Activated CD4-positive, alpha-beta memory T cell treated with anti-CD3 and anti-CD28 coated beads for 36 hours (primary cell): ENCODE measurements at places on chromosomes 3 and 15. TPM values are rescaled to one million over a fixed set of nuclear protein-coding genes. Genes with fewer than 3 reads are reported as not detected.

GRCh38 chr3:82033186-82033585 lies 271.7 kb upstream of the GBE1 start:
- no peaks in the 10 kb centered on the region for H3K4me1 ChIP-seq
- no peak for DNase-seq
- no peaks in the 10 kb centered on the region for H3K27me3 ChIP-seq
- H3K27ac ChIP-seq = no peak overlapping the region
- no peak overlapping the region for H3K4me3 ChIP-seq

- no peaks in the 10 kb centered on the region for H3K27me3 ChIP-seq
- no peaks in the 10 kb centered on the region for H3K4me1 ChIP-seq
- no peaks in the 10 kb centered on the region for H3K36me3 ChIP-seq
- H3K4me3 ChIP-seq = no peak overlapping the region
Measured at GRCh38 chr3:23172059-23172458, 31.1 kb upstream of the UBE2E2 start.

DNA sequence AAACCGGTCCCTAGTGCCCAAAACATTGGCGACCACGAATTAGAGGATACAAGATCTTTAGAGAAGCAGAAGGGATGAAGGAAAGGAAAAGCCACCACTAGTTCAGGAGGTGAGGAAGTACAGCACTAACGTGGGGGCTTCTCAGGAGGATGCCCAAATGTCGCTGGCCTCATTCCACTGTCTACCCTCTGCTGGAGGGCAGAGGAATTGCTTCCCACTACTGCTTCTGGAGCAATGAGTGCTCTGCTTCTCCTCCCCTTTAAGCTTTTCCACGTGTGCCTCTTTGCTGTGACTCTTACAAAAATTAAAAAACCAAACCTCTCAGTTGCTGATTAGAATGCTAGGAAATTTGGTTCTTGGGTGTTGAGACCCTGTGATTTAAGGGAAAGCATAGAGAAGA lies 281.3 kb downstream of the CLSTN2 start:
- DNase-seq = no peak
- no peak overlapping the region for H3K27ac ChIP-seq

DNA sequence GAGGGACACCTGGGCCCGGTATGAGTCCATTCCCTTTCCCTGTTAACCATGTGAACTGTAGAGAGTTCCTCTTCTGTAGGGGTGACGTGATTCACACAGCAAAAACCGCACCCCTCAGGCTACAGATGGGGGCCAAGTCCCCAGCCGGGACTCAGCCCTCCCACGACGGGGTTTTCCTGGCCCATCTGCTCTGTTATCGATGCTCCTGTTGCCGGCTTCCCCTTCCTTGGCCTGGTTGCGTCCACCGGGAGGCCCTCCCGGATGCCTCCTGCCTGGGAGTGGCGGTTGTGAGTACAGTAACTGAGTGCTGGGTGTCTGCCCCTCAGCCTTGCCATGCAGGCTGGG lies 817 bp upstream of the PLXNA1 start:
- H3K4me1 ChIP-seq = peaks cover 14% of the 10 kb centered on the region
- DNase-seq = peak; percentile 76
- H3K27ac ChIP-seq = peak overlapping the region; percentile 88
- H3K36me3 ChIP-seq = no peaks in the 10 kb centered on the region
- H3K4me3 ChIP-seq = peak overlapping the region; percentile 79
- peaks cover 7% of the 10 kb centered on the region for H3K27me3 ChIP-seq

- no peaks in the 10 kb centered on the region for H3K27me3 ChIP-seq
- H3K27ac ChIP-seq = no peak overlapping the region
- DNase-seq = no peak
- peaks cover 14% of the 10 kb centered on the region for H3K4me1 ChIP-seq
Measured at GRCh38 chr3:43036621-43037423, 57.7 kb downstream of the GASK1A start.

DNA sequence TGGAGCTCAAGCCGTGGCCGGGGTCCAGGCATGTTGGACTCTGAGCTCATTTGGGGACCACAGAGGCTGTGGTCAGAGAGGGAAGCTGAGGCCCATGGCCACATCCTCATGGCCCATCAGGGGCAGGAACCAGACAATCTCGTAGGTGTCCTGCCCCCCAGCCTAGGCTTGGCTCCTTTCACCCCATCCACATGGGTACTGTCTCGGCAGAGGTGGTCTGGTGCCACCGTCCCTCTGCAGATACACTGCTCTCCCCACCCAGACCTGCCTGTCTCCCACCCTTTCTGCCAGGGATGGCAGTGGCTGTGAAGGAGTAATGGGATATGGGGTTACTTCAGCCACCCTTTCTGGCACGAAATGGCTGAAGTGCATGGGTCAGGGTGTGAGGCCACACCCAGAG lies 7.9 kb downstream of the PRSS50 start:
- H3K27ac ChIP-seq = no peak overlapping the region
- no peaks in the 10 kb centered on the region for H3K27me3 ChIP-seq
- H3K36me3 ChIP-seq = no peaks in the 10 kb centered on the region
- no peak for DNase-seq
- no peak overlapping the region for H3K4me3 ChIP-seq
- no peaks in the 10 kb centered on the region for H3K4me1 ChIP-seq

DNA sequence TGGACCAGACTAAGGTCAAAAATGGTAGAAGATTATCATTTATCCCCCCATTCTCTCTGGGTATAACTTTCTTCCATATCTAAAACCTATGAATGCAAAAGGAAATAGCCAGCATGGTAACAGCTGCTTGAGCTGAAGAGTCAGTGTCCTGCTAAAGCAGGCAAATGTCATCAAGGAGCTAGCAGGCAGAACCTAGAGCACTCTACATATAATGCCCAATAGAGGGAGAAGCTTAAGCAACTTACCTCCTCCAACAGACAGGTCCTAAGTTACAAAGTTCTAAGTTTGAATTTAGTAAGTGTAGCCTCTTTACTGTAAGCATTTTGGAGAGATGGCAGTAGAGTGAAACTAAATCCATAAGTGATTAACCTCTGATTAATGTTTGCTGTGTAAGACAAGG lies 7.7 kb downstream of the RAF1 start:
- no peak overlapping the region for H3K4me3 ChIP-seq
- peak overlapping the region; percentile 13 for H3K27ac ChIP-seq
- no peaks in the 10 kb centered on the region for H3K27me3 ChIP-seq
- no peak for DNase-seq
- peaks cover 58% of the 10 kb centered on the region for H3K4me1 ChIP-seq

GRCh38 chr3:125051715-125052581 lies 3.8 kb downstream of the HEG1 start:
- DNase-seq = peak; percentile 80
- no peaks in the 10 kb centered on the region for H3K36me3 ChIP-seq

- no peak for DNase-seq
- H3K4me1 ChIP-seq = no peaks in the 10 kb centered on the region
- H3K4me3 ChIP-seq = no peak overlapping the region
Measured at GRCh38 chr15:71562251-71562650, 248.1 kb upstream of the NR2E3 start.

GRCh38 chr3:18423401-18424212 lies 1.5 kb downstream of the SATB1 start:
- peaks cover 86% of the 10 kb centered on the region for H3K36me3 ChIP-seq
- peak; percentile 61 for DNase-seq
- H3K27me3 ChIP-seq = no peaks in the 10 kb centered on the region
- peak overlapping the region; percentile 84 for H3K27ac ChIP-seq
- peaks cover 76% of the 10 kb centered on the region for H3K4me1 ChIP-seq

DNA sequence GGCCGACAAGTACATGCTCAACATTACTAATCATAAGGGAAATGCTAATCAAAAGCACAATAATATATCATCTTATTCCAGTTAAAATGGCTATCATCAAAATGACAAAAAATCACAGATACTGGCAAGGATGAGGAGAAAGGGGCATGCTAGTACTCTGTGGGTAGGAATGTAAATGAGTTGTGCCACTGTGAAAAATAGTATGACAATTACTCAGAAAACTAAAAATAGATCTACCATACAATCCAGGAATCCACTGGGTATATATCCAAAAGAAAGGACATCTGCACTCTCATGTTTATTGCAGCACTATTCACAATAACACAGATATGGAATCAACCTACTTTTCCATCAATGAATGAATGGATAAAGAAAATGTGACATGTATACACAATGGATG lies 1256.5 kb downstream of the SI start:
- no peak for DNase-seq
- no peaks in the 10 kb centered on the region for H3K4me1 ChIP-seq
- no peaks in the 10 kb centered on the region for H3K36me3 ChIP-seq
- no peak overlapping the region for H3K27ac ChIP-seq

GRCh38 chr3:38536671-38537070 lies 40.5 kb downstream of the EXOG start:
- peaks cover 3% of the 10 kb centered on the region for H3K4me1 ChIP-seq
- H3K27ac ChIP-seq = no peak overlapping the region
- H3K36me3 ChIP-seq = peaks cover 10% of the 10 kb centered on the region
- no peak overlapping the region for H3K4me3 ChIP-seq
- H3K27me3 ChIP-seq = no peaks in the 10 kb centered on the region
- no peak for DNase-seq

DNA sequence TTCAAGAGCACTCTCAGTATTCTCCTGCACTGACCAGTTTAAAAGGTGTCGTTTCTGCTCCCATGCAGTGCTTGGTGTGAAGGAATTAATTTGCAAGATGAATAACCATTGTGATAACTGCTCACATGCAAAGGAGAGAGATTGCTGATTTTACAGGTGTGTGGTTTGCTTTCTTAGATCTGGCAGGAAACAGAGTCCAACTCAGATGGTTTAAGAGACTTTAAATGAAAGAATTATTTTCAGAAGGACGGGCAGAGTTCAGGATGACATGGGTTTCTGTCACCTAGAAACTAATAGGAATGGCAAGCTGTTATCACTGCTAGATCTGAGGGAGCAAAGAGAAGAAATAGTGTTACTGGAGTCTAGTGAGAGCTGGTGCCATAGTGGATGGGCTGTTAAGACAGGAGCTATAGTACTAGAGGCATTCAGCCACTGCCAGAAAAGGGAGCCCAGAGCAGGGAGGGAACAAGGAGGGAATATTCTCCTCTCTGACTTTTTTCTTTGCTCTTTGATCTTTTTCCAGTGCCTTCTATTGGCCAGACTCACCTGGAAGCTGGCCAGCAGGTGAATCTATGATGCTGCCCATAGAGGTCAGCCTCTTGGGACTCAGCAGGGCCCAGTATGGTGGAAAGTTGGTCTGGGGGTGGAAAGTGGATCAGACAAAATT lies 14.9 kb downstream of the ATXN7 start:
- H3K4me1 ChIP-seq = peaks cover 49% of the 10 kb centered on the region
- H3K36me3 ChIP-seq = peaks cover 2% of the 10 kb centered on the region
- no peaks in the 10 kb centered on the region for H3K27me3 ChIP-seq
- H3K27ac ChIP-seq = no peak overlapping the region

- no peak overlapping the region for H3K4me3 ChIP-seq
- no peak for DNase-seq
- no peaks in the 10 kb centered on the region for H3K36me3 ChIP-seq
- H3K27ac ChIP-seq = no peak overlapping the region
Measured at GRCh38 chr3:100045696-100046095, 68.6 kb downstream of the FILIP1L start.

DNA sequence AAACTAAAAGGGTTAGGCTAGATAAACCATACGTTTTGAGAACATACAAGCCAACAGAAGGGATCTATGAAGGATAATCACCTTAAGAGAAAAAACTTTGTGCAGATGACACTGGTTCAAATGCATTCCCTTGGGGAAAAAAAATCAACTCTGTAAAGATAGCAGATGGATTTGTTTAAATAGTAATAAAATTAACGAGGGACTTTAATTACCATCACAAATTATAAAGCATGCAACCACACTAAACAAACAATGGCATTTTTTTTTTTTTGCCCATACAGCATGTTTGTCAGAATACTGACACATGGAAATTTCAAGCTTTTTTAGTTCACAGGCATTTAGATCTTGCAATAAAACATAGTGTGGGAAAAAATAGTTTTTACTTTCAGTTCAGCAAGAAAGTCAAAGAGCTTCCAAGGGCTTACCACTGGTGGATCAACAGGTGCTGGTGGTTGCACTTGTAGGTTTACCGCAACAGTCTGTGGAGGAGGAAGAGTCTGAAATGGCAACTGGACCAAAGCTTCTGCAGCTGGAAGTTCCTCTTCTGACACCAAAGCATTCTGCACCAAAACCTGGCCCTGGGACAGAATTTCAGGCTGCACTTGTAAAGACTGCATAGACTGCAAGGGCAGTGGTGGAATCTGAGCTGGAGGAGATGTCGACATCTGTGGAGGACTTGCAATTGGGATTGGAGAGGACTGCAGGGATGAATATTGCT lies 53.1 kb downstream of the PHC3 start:
- peaks cover 30% of the 10 kb centered on the region for H3K36me3 ChIP-seq
- no peak overlapping the region for H3K4me3 ChIP-seq

The CACNA2D3 gene
- total RNA-seq = not detected

DNA sequence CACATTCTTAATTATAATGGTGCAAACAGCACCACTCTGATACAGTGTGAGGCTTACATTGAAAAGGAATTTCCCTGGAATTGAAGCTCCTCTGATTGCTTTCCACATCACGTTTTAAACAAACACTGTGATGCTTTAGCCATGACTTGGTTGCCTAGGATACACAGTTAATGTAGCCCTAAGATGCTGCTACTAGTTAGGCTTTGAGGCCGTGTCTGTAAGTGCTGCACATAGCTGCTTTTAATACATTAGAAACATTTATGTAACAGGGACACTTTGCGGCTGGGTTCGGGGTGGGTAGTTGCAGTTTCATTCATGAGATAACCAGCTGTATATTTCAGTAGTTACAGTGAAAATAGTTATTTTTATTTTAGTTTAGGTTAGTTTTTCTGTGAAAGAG lies 334.7 kb downstream of the NLGN1 start:
- no peak overlapping the region for H3K4me3 ChIP-seq
- no peak for DNase-seq
- H3K27ac ChIP-seq = no peak overlapping the region
- H3K4me1 ChIP-seq = no peaks in the 10 kb centered on the region

The NPHP3 gene
- 16.7 TPM for total RNA-seq

The SH3GL3 gene
- not detected for total RNA-seq

- no peak overlapping the region for H3K27ac ChIP-seq
- peaks cover 6% of the 10 kb centered on the region for H3K4me1 ChIP-seq
- H3K36me3 ChIP-seq = peaks cover 3% of the 10 kb centered on the region
- no peak overlapping the region for H3K4me3 ChIP-seq
- no peak for DNase-seq
Measured at GRCh38 chr3:195230244-195230643, 40.7 kb downstream of the XXYLT1 start.

- DNase-seq = peak; percentile 37
- H3K4me3 ChIP-seq = no peak overlapping the region
- no peaks in the 10 kb centered on the region for H3K4me1 ChIP-seq
- no peak overlapping the region for H3K27ac ChIP-seq
Measured at GRCh38 chr3:13025090-13025489, 48.1 kb downstream of the IQSEC1 start.

The ZCWPW2 gene
- total RNA-seq = 0.39 TPM

The GATM gene
- total RNA-seq = 1.3 TPM

GRCh38 chr3:34020170-34020569 lies 221.7 kb downstream of the PDCD6IP start:
- no peak for DNase-seq
- no peaks in the 10 kb centered on the region for H3K36me3 ChIP-seq
- H3K27me3 ChIP-seq = no peaks in the 10 kb centered on the region
- no peak overlapping the region for H3K27ac ChIP-seq

DNA sequence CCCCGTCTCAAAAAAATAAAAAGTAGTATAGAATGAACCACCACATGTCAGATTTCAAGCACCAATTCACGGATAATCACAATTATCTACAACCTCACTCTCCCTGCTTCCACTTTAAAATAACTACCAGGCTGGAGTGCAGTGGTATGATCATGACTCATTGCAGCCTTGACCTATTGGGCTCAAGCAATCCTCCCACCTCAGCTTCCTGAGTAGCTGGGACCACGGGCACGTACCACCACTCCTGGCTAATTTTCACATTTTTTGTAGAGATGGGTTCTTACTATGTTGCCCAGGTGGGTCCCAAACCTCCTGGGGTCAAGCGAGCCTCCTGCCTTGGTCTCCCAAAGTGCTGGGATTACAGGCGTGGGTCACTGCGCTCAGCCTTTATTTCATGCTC lies 38.1 kb upstream of the LDHAL6B start:
- no peak overlapping the region for H3K4me3 ChIP-seq
- no peak for DNase-seq
- no peak overlapping the region for H3K27ac ChIP-seq
- H3K27me3 ChIP-seq = no peaks in the 10 kb centered on the region
